Uterus (tissue), 4 donors: ENCODE measurements at places on chromosomes 6 and 20. TPM values are rescaled to one million over a fixed set of nuclear protein-coding genes. Genes with fewer than 3 reads are reported as not detected.

DNA sequence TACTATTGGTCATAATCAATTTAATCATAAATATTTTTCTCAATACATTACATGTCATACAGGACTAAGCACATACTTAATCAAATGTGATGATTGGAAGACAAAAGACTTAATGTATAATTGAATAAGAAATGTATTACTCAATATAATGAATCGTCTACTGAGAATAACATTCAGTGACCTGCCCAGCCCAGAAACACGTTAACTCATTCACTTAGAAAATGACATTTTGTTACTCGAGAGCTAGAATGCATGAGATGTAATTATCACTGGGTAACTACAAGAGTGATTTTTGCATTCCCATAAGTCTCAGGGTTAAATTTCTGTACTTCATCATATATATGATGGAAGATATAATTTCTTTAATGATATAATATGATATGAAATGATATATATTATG is 444.8 kb downstream of the EYS start:
- no peaks in the 10 kb centered on the region for H3K27me3 ChIP-seq
- no peak for DNase-seq
- no peak overlapping the region for H3K27ac ChIP-seq
- H3K36me3 ChIP-seq: no peaks in the 10 kb centered on the region

DNA sequence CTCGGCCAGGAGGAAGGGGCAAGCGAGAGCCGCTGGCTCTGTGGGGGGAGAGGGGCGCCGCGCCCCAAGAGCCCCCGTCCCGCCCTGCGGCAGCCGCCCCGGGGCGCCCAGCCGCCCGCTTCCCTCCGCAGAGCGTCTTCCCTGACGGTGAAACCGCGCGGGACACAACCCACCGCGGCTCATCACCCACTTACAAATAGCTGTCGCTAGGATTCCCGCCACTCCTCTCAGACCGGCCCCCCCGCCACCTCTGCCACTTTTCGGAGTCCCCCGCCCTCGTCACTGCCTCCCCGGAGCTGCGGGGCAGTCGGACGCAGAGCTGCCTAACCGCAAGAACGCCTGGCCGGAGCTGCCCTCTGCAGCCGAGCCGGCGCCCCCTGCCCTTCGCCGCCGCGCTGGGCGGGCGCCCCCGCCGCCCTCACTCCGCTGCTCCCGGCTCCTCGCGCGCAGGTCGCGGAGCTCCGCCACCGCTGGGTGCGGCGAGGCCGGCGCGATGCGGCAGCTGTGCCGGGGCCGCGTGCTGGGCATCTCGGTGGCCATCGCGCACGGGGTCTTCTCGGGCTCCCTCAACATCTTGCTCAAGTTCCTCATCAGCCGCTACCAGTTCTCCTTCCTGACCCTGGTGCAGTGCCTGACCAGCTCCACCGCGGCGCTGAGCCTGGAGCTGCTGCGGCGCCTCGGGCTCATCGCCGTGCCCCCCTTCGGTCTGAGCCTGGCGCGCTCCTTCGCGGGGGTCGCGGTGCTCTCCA is at the start of gene SLC35D3:
TSS of gene SLC35D3 (plus strand) at position 366 of the 749 bp plus-strand sequence. CDS start at position 494, 128 bp downstream.
- H3K4me3 ChIP-seq: peak within 1 kb of the TSS; percentile 32
- peaks cover 10% of the 10 kb centered on the region for H3K27me3 ChIP-seq
- no peaks in the 10 kb centered on the region for H3K4me1 ChIP-seq
- no peak for DNase-seq
- no peak within 1 kb of the TSS for H3K27ac ChIP-seq

DNA sequence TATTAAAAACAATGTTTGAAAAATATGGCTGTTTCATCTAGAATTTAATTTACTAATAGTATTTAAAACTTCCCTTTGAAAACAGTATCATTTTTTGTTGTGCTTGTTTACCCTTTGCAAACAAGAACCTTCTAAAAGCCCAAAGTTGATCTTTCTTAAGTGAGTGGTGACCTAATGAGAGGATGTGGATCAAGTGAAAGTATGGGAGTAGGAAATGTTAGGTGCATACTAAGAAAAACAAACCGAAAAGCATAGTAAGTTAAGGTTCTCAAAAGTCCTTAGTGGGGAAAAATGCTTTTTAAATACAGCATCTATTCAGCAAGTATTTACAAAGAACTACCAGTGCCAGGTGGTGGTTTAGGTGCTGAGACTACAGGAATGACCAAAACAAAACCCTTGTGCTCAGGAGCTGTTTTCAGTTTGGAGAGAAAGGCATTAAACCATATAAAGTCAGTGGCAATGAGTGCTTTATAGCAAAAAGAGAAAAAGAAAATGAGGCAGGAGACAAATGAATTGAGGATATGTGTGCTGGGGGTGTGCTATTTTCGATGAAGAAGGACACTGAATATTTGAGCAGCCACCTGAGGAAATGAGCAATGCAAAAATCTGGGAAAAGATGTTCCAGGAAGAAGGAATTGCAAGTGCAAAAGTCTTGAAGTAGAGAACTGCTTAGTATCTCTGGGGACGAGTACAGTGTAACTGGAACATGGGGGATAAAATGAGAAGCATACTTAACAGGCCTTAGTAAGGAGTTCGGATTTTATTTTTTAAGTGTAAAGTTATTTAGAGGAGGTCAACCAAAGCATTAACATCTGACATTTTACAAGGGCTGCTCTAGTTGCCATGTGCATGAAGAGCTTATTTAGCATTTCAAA is 24.0 kb downstream of the RNF146 start:
- no peak overlapping the region for H3K27ac ChIP-seq
- no peaks in the 10 kb centered on the region for H3K4me1 ChIP-seq
- H3K27me3 ChIP-seq: no peaks in the 10 kb centered on the region
- H3K4me3 ChIP-seq: no peak overlapping the region

- no peak overlapping the region for H3K27ac ChIP-seq
- no peaks in the 10 kb centered on the region for H3K4me1 ChIP-seq
- no peaks in the 10 kb centered on the region for H3K36me3 ChIP-seq
- H3K27me3 ChIP-seq: no peaks in the 10 kb centered on the region
- no peak overlapping the region for H3K4me3 ChIP-seq
Observed at GRCh38 chr20:10111959-10112250, 77.1 kb downstream of the ANKEF1 start.

DNA sequence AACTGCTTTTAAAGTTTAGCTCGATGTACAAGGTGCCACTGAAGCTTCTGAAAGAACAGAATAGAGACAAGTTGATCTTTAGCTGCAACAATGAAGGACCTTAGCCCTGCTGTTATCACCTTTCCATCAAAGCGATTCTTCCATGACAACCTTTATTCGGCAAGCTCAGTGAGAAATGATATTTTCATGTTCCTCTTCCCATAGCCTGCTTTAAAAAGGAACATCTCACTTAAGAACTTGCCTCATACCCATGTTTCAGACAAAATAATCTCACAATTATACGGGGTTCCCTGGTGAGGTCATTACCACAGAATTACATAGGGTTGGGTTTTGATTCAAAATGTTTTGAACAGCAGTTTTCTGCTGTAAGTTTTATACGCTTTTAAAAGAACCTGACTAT is 264.2 kb downstream of the THBS2 start:
- DNase-seq: no peak
- H3K4me3 ChIP-seq: no peak overlapping the region
- peaks cover 3% of the 10 kb centered on the region for H3K4me1 ChIP-seq

FAM209B gene
- 0.79 TPM for total RNA-seq

DNA sequence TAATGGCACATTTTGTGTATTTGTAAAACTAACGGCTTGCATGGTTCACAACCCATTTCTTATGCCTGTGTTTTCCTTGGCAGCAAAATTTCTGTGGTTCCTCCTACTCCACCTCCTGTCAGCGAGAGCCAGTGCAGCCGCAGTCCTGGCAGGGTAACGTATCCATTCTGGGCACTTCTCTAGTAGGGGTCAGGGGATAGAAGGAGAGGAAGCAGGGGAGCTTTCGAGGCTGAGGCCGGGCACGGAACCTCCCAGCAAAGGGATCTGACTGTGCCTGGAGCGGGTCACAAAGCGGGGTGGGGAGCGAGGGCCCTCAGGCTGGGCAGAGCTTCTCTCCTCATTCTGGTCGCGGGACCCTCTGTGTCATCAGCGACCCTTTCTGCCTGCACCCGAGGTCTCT is 58.4 kb downstream of the SYTL3 start:
- peak; percentile 45 for DNase-seq
- H3K4me1 ChIP-seq: peaks cover 9% of the 10 kb centered on the region
- H3K4me3 ChIP-seq: no peak overlapping the region
- H3K27ac ChIP-seq: peak overlapping the region; percentile 75

GRCh38 chr6:25928562-25929324 is 1.7 kb downstream of the SLC17A2 start:
- H3K4me1 ChIP-seq: no peaks in the 10 kb centered on the region
- no peak for DNase-seq
- no peak overlapping the region for H3K4me3 ChIP-seq
- no peaks in the 10 kb centered on the region for H3K36me3 ChIP-seq
- H3K27ac ChIP-seq: no peak overlapping the region

DNA sequence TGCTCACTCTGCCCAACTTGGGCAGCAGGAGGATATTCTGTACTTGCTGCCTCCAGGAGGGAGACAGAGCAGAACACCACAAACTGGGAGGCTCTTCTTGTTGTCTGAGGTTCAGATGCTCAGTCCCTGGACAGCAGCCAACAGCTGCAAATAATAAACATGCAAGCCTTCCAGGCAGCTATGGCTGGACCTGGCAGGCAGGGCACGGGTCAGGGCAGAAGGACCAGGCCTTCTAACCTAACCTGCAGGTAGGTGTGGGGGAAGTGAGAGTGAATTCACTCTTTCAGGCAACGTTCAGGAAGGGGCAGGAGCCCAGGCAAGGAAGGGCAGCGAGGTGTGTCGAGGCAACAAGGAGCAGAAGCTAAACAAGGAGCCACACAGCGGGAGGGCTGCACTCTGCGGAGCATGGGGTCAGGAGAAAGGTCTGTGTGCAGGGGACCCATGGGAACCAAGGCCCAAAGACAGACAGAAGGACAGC is 31.5 kb downstream of the NINL start:
- no peaks in the 10 kb centered on the region for H3K36me3 ChIP-seq
- no peak overlapping the region for H3K4me3 ChIP-seq
- H3K27ac ChIP-seq: no peak overlapping the region
- H3K27me3 ChIP-seq: no peaks in the 10 kb centered on the region

TAGAP gene
- 2.4 TPM for total RNA-seq

- DNase-seq: no peak
Observed at GRCh38 chr6:108526739-108527174, 34.0 kb upstream of the FOXO3 start.

PNLDC1 gene
- not detected for total RNA-seq

AK9 gene
- total RNA-seq: 13.7 TPM

CDC25B gene
- 72.8 TPM for total RNA-seq

- no peaks in the 10 kb centered on the region for H3K27me3 ChIP-seq
- H3K4me3 ChIP-seq: no peak overlapping the region
- no peaks in the 10 kb centered on the region for H3K36me3 ChIP-seq
- no peak for DNase-seq
Observed at GRCh38 chr6:148345176-148345575, 2.5 kb downstream of the SASH1 start.

- H3K4me1 ChIP-seq: no peaks in the 10 kb centered on the region
- DNase-seq: no peak
- H3K4me3 ChIP-seq: no peak overlapping the region
- no peaks in the 10 kb centered on the region for H3K36me3 ChIP-seq
- peak overlapping the region; percentile 15 for H3K27ac ChIP-seq
Observed at GRCh38 chr6:75128878-75129570, 76.8 kb downstream of the COL12A1 start.

ENPP1 gene
- total RNA-seq: 128 TPM

DNA sequence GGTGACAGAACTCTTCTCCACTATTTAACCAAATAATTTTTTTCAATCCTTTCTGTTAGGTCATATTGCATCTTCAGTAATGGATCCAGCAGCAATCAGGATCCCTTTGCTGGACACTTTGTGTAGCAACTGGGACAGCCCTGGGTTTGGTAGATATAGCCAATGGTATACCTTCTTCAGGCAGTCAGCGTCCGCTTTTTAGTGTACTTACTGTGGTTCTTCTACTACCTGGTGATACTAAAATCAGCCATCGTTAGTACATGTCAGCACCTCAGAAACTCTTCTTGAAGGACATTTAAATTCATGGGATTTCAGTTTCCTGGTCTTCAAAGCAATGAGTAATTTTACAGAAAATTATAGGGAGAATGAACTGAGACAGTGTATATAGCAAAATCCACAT is 93.5 kb downstream of the ADGRG6 start:
- H3K27ac ChIP-seq: no peak overlapping the region
- no peak for DNase-seq
- H3K27me3 ChIP-seq: no peaks in the 10 kb centered on the region
- H3K4me3 ChIP-seq: no peak overlapping the region
- H3K4me1 ChIP-seq: no peaks in the 10 kb centered on the region
- H3K36me3 ChIP-seq: no peaks in the 10 kb centered on the region

DNA sequence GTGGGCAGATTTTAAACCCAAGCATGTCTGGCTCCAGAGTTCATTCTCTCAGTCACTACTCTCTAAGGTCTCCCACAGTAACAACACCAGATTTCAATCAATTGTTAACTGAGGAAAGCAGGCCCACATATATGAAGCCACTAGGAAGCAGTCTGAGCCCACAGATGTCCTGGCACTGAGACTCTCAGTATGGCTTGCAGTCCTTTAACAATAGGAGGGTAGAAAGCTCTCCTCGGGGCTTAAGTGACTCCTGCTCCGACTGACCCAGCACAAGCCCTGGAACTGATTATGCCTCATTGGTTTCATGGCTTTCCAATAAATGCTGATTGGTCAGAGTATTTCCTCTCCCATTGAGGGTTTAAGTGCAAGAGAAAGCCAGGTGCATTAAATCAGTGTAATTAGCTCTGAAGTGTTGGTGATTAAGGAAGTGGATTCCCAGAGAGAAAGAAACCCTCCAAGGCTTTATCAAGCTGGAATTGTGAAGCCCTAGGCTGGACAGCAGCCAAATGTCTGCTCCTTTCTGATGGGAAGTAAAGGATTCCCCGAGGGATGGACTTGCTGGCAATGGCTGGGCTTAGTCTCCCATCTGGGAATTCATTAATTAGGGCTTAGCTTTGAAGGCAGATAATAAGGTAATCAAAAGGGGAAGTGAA is 76.6 kb upstream of the PROKR2 start:
- no peaks in the 10 kb centered on the region for H3K27me3 ChIP-seq
- no peaks in the 10 kb centered on the region for H3K36me3 ChIP-seq
- no peak for DNase-seq
- no peaks in the 10 kb centered on the region for H3K4me1 ChIP-seq
- H3K27ac ChIP-seq: no peak overlapping the region

DNA sequence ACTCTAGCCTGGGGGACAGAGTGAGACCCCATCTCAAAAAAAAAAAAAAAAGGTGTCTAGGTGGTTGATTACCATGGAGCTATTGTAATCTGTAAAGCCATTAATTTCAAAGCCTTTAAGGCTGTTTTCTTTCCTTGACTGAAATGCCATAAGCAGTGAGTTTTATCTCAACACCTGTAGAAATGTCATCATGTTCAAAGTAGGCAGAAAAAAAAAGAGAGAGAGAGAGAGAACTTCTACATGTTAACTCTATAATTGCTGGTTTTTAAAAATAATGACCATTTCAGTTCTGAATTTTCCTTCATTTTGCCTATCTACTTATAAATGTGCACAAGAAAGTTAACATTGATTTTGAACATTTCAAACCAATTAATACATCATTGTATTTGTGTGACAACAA is 29.7 kb upstream of the POLR1H start:
- DNase-seq: no peak
- H3K27ac ChIP-seq: no peak overlapping the region
- no peaks in the 10 kb centered on the region for H3K4me1 ChIP-seq
- H3K4me3 ChIP-seq: no peak overlapping the region
